CD4-positive, alpha-beta T cell treated with Interleukin-2 at 100 ng/mL for 4 hours (primary cell): ENCODE measurements at places on chromosomes 6 and 20.

- no peak for DNase-seq
Observed at GRCh38 chr6:166308033-166308768, at the start of gene PRR18. Gene PRR18, minus strand, starts transcription at chr6:166308392. Its CDS starts 250 bp downstream, at chr6:166308142.

DNA sequence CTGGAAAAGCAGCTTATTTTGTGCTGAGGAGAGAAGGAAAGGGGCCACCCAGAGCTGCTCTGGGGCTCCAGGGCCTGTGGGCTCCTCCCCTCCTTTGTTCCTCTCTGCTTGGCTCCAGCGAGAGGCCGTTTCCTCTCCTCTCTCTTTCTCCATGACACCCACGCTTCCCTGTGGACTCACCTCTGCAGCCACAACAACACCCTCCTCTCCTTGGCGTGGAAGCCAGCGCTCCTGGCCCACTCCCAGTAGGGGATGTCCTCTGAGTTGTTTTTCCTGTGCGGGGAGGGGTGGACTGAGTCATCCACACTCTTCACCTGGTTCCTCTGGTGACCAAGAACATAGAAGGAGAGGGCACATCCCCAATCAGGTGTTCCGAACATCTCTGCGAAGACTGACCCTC, 4.9 kb upstream of the CDSN start:
- DNase-seq = no peak

- DNase-seq = no peak
Observed at GRCh38 chr6:149699150-149699549, 18.8 kb downstream of the LATS1 start.

DNA sequence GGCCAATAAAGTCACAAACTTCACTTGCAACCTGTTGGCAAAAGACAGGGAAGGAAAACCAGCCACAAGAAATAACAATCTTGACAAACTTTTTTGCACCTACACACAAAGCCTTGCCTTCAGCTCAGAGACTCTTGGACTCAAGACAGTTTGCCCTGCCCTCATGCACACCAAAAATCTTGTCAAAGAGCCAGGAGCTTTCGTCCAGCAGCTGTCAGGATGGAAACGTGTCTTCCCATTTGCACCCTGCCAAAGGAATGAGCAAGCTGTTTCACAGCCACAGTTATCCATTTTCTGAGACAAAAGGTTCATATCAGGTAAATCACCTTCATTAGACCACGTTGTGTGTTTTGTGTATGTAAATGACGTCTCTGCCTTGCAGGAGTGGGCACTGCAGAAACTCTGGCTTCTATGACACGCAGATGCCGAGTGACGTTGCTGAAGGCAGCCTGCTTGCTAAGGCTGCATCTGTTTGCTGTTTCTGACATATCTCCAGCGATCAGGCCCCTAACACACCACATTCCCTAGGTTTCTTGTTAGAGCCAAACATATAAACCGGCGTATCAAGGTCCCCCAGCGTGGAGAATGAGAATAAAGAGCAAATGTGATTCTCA, 193.4 kb downstream of the SYNDIG1 start:
- DNase-seq = no peak

DNA sequence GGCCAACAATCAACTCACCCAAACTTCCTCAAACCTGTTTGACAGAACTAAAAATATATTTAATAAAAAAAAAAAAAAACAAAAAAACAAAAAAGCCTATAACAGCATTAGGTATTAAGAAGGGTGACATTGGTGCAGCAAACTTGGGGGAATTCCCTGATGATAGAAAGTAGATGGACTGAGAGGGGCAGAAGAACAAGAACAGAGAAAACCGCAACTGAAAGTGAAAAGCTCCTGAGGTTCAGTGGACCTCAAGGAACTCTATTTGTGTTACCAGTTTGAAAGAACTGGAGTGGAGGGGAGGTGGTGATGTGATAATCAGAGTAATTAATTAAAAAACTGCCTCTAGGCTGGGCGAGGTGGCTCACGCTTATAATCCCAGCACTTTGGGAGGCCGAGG, 53.8 kb downstream of the MACROD2 start:
- DNase-seq = no peak

DNA sequence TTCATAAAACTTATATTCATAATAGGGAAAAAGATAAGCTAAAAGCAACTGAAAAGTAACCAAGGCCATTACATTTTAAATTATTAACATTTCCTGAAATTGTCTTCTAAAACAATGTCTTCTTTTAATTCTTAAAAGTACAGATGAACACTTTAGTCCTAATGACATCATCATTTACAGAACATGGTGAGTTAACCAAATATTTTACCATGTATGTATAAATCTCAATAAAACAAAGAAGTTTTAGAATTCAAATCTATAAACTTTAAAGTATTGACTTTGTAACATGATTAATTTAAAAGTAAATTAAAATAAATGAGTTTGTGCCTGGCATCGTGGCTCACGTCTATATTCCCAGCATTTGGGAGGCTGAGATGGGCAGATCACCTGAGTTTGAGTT, 125.9 kb upstream of the PRSS16 start:
- no peak for DNase-seq

- DNase-seq = no peak
Observed at GRCh38 chr6:129368970-129369369, 341.0 kb downstream of the ARHGAP18 start.

GRCh38 chr6:83590416-83590815, 78.1 kb downstream of the PRSS35 start:
- no peak for DNase-seq

DNA sequence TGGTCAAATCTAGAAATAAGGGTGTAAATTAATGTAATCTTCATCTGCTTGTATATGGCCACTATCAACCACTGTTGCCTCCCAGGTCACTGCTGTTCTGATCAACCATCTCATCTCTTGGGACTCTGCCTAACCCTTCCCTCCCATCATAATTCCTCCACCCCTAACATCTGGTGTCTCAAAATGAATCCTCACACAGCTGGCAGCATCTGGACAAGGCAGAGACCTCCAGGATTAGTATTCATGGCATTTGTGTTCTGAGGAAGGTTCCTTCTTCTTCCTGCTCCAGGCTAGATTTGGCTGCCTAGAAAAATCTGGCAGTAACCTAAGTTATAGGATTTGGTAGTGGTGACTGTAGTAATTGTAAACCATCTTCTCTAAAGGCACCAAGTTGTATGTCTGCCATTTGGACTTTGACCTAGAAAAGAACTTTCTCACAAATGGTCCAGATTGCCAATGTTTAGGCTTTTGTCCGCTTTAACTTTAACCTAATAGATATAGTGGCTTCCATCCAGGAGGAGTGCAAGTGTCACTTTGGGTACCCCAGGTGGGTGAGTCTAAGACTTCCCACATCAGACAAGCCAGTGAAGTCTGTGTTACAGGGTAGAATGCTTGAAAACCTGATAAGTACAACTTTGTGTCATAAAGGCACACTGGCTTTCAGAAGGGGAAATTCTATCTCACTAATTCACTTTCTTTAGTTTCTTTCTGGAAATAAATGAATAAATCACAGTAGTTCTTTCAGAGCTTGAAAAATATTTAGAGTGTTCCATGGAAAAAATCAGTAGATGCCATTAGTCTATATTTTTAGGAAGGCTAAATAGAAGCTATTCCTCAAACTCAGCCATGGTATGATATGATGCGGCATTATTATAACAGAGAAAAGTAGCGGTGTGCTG, 3.0 kb upstream of the PHACTR2 start:
- no peak for DNase-seq

GRCh38 chr6:26075063-26075717, 12.0 kb upstream of the HFE start:
- DNase-seq = no peak

- no peak for DNase-seq
Observed at GRCh38 chr6:73817253-73817652, 121.2 kb downstream of the CD109 start.

DNA sequence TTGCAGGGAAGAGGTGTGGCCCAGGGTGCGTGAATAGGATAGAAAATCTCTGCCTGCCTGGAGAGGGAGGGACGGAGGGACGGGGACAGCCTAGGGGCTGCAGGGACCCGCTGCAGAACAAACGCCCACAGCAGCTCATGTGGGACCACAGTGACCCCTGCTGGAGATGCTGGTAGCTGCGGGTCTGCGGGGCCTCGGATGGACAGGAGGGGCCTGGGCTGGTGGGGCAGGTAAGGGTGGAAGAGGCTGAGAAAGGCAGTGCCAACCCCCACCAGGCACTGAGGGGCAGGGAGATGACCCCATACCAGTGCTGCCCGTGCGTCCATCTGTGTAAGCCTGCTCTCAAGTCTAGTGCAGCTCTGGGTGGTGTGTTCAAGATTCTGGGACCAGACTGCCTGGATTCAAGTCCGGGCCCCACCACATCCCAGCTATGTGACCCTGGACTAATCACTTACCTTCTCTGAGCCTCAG, 39.4 kb downstream of the KIAA1755 start:
- peak; percentile 53 for DNase-seq

GRCh38 chr6:110590821-110591351, 114.5 kb upstream of the SLC22A16 start:
- DNase-seq = no peak

GRCh38 chr20:51631011-51631950, 88.8 kb upstream of the NFATC2 start:
- DNase-seq = peak; percentile 16

DNA sequence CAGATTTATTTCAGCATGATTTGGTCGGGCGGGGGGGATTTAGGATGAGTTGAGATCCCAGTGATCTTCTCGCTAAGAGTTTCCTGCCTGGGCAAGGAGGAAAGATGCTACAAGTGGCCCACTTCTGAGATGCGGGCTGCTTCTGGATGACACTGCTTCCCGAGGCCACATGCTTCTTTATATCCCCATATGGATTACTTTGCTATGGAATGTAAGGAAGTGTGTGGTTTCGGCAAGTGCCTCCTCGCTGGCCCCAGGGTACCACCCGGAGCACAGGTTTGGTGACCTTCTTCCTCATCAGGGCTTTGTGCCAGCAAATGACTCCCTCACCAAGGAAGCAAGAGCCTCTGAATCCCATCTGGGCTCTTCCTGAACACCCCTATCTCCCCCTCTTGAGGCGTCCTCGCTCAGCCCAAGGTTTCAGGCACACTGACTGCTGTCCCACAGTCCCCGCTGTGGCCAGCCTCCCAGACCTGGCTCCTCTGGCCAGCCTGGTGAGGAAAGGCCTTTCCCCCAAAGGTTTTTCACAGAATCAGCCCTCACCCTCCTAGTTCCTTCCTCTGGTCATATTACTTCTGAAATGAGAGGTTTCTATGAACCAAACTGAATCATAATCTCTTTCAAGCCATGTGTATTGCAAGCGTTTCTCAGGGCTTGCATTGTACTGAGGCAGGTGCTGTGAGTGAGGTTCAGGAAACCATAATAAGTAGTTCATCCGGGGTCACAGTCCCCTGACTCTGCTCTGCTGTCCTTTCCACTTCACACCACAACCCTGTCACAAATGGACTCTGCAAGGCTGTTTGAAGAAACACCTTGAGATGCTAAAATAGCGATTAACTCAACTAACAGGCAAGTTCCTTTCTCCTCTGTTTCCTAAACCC, 41.7 kb upstream of the IL17A start:
- DNase-seq = no peak

DNA sequence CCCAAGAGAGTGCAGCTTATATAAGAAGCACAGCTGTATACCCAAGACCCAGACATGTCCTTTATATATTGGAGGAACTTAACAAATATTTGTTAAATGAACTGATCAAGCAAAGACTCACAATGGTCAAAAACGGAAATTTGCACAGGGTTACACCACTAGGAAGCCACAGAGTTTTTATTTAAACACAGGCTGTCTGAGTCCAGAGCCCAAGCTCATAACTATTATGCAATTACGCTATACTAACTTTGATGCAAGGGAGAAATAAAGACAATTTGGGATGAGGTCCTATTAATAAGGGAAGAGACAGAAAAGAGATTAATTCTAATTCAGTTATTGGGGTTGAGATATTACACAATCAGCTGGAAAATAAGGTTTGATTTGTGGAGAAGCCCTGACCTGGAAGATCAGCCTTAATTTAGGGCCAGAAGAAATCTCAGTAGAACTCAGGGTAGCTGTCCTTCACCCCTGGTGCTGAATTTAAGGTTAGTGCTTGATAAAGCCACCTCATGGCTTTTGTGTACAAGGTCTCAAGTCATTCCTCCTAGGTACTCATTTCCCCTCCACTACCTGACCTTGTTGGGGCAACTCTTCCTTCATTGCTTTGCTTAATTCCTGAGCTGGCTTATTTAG, 10.5 kb upstream of the ZNF334 start:
- no peak for DNase-seq

- no peak for DNase-seq
Observed at GRCh38 chr6:62391358-62391757, 105.3 kb upstream of the KHDRBS2 start.

- no peak for DNase-seq
Observed at GRCh38 chr20:63315731-63316491, 22.9 kb downstream of the COL20A1 start.

DNA sequence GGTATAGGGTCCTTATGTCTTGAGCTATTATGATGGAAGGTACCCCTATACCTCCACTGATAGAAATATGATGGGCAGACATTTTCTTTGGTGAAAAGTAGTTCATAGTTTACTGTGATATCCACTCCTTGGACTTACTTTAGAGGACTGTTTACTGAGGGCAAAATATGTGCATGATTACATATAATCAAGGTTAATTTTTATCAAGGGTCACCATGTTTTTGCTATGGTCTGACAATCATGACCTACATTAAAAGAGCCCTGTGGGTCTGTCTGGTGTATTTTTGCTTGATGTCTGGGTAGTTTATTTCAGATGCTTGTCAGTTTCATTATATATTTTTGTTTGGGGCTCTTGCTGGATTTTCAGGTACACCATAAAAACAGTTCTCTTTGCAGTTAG, 40.1 kb downstream of the CDKAL1 start:
- no peak for DNase-seq

DNA sequence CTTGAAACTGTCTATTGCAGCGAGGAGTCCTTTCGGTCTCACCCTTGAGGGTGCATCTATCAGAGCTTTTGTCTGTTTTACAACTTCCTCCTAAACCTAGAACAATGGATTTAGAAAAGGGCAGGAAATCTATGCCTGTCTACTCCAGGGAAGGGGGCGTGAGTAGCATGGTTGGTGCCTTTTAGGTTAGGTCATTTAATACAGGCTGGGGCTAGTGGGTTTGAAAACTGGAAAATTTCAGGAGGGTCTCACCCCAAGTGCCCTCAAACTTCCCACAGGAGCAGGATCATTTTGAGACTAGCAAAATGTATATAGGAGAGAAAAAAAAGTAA, 33.5 kb upstream of the BMP6 start:
- no peak for DNase-seq

DNA sequence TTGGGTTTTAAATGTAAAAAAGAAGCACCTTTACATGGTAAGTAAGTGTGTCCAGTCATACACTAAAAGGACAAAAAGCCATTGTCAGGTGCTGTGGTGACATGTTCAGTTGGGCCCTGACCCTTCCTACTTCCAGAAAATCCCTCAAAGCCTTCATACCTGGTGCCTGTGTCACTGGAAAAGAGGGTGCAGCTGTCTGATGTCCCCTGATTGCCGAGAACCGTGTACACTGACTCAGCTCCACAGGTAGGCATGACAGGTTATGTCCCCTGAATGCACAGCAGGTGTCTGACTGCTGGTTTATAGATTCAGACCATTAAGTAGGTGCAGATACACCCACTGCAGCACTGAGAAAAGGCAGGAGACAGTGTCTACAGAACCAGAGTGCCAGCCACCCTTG, 99.1 kb downstream of the FOXC1 start:
- no peak for DNase-seq

GRCh38 chr6:4067673-4068072, 11.3 kb downstream of the FAM217A start:
- DNase-seq = no peak

GRCh38 chr6:149234051-149234962, 83.2 kb upstream of the TAB2 start:
- peak; percentile 84 for DNase-seq

GRCh38 chr20:671252-672030, 4.2 kb downstream of the SCRT2 start:
- DNase-seq = no peak

GRCh38 chr6:71320041-71320440, 31.4 kb downstream of the OGFRL1 start:
- no peak for DNase-seq

GRCh38 chr6:114061116-114061515, 90.2 kb upstream of the HDAC2 start:
- DNase-seq = no peak
